ENCODE measurements at places on chromosomes 5 and 9.
A peak's percentile ranks its signal among the peaks of the same experiment; 100 is the strongest.

DNA sequence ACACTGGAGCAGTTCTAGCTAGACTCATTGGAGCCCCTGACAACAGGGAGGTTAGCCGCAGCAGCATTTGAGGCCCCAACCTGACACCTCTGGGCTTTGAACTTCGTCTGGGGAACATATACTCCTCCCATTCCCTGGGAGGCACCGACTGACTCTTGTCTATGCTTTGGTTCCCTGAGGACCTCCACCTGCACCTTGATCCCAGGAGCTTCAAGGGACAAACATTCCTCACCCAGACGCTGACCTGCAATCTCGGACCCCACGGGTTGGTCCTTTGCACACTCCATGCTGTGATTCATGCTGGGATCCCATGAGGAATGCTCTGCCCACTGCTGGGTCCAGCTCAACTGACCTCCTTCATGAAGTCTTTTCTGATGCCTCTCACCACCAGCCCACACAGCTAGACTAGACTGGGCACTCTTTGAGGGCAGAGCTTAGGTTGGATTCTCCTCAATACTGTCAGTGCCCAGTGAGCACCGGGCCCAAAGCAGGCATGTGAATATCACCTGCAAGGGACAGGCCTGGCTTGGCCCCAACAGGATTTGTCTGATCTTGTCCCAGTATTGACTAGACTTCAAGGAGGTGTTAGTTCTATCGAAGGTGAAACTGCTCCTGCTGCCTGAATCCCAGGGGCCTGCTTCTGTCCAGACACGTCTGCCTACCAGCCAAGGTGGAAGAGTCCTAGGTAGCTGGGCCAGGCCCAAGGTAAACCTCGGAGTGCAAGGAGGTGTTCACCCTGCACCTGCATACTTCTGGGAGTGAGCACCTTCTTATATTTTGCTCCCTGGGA lies 51.8 kb upstream of the ZBTB43 start:
- DNase-seq: no peak

- DNase-seq: no peak
These were observed 84.7 kb downstream of the ST8SIA4 start for GRCh38 chr5:100818340-100818739.

- no peak for DNase-seq
These were observed 713 bp downstream of the LCN10 start for GRCh38 chr9:136741883-136742571.

DNA sequence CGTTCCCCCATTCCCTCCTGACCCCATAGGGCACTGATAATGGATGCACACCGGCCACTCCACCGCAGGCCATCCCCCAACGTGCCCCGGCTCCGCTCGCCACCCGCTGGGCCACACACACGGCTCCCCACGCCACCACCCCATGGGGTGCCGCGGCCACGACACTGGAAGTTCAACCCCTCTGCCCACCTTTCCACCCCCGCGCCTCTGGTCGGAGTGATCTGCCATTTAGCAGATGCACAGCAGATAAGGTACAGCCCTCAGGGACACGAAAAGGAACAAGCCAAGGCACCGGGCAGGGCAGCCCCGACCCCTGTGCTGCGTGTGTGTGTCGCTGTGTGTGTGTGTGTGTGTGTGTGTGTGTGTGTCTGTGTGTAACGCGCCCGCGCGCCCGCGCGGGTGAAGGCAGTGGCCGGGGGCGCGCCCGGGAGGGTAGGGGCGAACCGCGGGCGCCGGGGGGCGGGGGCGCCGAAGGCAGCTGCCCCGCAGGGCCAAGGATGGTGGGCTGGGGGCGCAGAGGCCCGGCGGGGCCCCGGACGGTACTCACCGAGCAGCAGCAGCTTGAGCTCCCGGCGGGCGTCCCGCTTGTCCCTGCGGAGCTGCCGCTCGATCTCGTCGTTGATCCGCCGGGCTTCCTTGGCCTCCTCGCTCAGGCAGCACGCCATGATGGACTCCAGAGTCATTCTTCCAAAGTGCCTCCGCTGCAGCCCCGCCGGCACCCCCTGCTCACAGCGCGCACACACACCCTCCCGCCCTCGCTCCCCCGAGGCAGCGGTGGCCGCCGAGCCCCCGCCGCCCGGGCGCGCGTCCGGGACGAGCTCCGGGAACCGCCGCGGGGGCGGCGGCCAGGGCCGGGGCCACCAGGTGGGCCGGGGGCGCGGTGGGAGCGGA lies 813 bp downstream of the GNAQ start:
- DNase-seq: peak; percentile 44

GRCh38 chr9:22055090-22055489 lies 46.0 kb upstream of the CDKN2B start:
- no peak for DNase-seq
